ENCODE measurements at places on chromosomes 11 and 22.
A peak's percentile ranks its signal among the peaks of the same experiment; 100 is the strongest.

- no peak for DNase-seq
These were observed 1151.2 kb upstream of the CCDC90B start for GRCh38 chr11:84437071-84437980.

GRCh38 chr22:49969751-49970527, 9.4 kb downstream of the PIM3 start:
- DNase-seq, result no peak

DNA sequence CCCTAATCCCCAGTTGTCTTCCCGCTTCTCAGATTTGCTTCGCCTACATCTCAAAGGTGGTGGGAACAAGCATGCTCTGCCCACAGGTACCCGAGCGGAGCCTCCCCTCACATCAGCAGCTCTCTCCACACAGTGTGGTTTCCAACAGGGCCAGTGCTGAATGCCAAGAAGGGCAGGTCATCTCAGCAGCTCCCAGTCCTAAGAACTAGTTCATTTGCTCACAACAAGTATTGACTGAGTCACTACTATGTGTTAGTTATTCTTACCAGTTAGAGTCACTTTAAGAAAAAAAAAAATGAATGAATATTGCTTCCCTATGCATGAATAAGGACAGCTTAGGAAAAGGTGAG, 66.2 kb downstream of the THAP12 start:
- peak; percentile 76 for DNase-seq

- no peak for DNase-seq
These were observed 38.0 kb downstream of the RTN4R start for GRCh38 chr22:20229916-20230775.

DNA sequence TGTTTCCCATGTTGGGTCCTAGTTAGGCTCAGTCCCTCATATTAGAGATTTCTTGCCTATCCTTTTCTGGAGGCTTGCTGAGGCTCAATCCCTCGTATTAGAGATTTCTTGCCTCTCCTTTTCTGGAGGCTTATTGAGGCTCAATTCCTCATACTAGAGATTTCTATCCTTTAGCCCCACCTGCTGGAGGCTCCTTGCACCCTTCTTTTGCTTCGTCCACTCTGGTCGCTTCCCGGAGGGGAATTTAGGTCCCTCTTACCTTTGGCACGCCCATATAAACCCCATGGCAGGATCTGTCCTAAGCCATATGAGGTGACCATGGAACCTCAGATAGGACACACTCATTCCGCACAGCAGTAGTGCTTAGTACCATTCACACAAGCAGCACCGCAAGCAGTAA, 15.9 kb downstream of the CYP2D6 start:
- peak; percentile 7 for DNase-seq

- DNase-seq, result no peak
These were observed 90.5 kb upstream of the ARHGAP32 start for GRCh38 chr11:129282634-129283033.

DNA sequence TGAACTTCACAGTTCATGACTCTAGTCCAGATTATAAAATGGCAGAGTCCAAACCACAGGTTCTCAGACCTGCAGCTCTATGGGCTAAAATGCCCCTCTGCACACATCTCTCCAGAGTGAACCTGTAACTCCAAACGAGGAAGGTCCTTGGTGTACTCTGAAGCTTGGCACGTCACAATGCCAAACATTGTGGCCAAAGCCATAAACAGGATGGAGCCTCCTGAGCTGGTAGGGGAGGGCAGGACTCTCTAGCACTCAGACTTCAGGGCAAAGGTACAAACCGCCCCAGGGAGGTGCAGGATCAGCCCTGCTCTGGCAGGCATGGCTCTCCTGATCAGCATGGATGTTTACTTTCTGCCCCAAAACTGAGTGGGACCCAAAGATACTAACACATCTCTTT, 2.3 kb downstream of the SCUBE2 start:
- DNase-seq, result no peak

DNA sequence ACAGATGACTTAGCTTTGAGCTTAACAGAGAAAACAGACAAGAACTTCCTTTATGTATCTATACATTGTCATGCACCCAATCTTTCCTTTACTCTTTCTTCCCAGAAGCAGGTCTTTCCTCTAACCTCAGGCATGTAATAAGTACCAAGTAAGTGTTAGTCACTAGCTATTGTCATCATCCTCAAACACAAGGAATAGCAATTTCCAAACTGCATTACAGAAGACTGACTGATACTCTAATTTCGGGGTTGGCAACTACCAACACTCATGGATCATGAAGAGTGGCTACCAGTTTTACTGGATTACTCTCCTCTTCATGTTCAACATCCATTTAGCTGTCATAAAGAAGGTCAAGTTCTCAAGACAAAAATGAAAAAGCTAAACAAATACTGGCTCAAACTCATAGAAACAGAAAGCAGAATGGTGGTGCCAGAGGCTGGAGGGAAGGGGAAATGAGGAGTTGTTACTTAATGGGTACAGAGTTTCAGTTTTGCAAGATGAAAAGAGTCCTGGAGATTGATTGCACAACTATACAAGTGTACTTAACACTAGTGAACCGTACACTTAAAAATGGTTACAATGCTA, 111.6 kb downstream of the SIK3 start:
- DNase-seq, result peak; percentile 82

- DNase-seq, result no peak
These were observed 20.4 kb downstream of the HPS4 start for GRCh38 chr22:26463101-26463661.

GRCh38 chr22:41823797-41824196, 9.1 kb upstream of the SREBF2 start:
- DNase-seq, result no peak

GRCh38 chr22:37158963-37159290, 9.2 kb upstream of the IL2RB start:
- DNase-seq, result no peak

DNA sequence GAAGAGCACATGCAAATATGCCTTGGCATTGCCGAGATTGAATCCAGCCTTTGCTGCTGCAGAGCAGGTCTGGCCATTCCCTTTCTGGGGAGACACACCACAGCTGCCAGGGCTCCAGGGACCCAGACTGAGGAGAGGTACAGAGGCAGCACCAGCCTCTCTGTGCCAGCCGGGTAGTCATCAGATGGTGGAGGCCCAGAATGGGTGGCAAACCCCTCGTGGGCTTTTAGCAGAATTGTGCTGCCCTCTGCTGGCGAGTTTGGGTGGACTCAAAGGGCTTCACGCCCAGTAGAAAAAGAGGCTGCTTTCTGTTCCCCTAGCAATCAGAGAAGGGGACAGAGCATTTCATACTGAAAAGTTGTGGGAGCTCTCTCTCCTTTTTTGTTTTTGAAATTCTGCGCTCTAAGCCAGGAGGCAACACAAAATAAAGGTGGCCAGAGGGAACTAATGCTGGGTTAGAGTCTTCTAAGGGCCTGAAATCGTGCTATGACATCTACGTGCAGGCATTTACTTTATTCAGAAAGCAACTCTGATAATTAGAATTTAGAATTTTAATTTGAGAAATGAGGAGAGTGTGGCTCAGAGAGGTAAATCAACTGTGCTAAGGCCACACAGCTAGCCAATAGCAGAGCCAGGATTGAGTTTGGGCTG, 158.8 kb upstream of the NAV2 start:
- DNase-seq, result peak; percentile 74
